Smooth muscle cell of the umbilical artery (primary cell): ENCODE measurements at places on chromosomes 4 and X. TPM values are rescaled to one million over a fixed set of nuclear protein-coding genes. Genes with fewer than 3 reads are reported as not detected.

The SYTL5 gene
- total RNA-seq: 0.55 and 0.89 TPM in 2 replicates

The METTL14 gene
- 53.1 and 68.3 TPM in 2 replicates for total RNA-seq

The PRDM5 gene
- total RNA-seq: 12.2 and 22.0 TPM in 2 replicates

The GPRASP1 gene
- total RNA-seq: 3.7 and 5.0 TPM in 2 replicates

The TLL1 gene
- total RNA-seq: under 0.01 and 0.18 TPM in 2 replicates

The MAGEA12 gene
- total RNA-seq: not detected in 2 replicates

The SPP1 gene
- 3.3 and 6.9 TPM in 2 replicates for total RNA-seq

The FSTL5 gene
- 0.05 and 0.30 TPM in 2 replicates for total RNA-seq
